ENCODE measurements at places on chromosomes 4 and X. TPM values are rescaled to one million over a fixed set of nuclear protein-coding genes. Genes with fewer than 3 reads are reported as not detected.

Gene GLRB
- total RNA-seq, result 1.1 TPM

Gene HSD17B13
- total RNA-seq, result 0.31 TPM

Gene MFAP3L
- total RNA-seq, result 33.8 TPM

Gene ANXA10
- 0.33 TPM for total RNA-seq

Gene SSX3
- not detected for total RNA-seq

Gene RHOH
- total RNA-seq, result not detected

Gene STBD1
- total RNA-seq, result 1.4 TPM

Gene CFP
- total RNA-seq, result 0.33 TPM

Gene MAGEB2
- total RNA-seq, result not detected

Gene KLHL4
- 0.34 TPM for total RNA-seq

Gene RHOXF2
- not detected for total RNA-seq

Gene SLC10A4
- total RNA-seq, result not detected

Gene UGT2B15
- total RNA-seq, result not detected

Gene TNIP3
- total RNA-seq, result not detected

Gene SORCS2
- 0.69 TPM for total RNA-seq

Gene SPANXN3
- not detected for total RNA-seq

Gene CITED1
- total RNA-seq, result 30.9 TPM

Gene DCHS2
- not detected for total RNA-seq

Gene MAGEA2B
- total RNA-seq, result not detected

Gene MSANTD1
- total RNA-seq, result 0.67 TPM

Gene NAT8L
- 0.67 TPM for total RNA-seq

Gene CWH43
- not detected for total RNA-seq

Gene CENPI
- total RNA-seq, result 22.2 TPM

Gene TMPRSS11B
- not detected for total RNA-seq

Gene GABRG1
- total RNA-seq, result not detected

Gene GYG2
- total RNA-seq, result 97.0 TPM

Gene TCEAL2
- not detected for total RNA-seq

Gene RTL9
- 0.15 TPM for total RNA-seq

Gene PDGFC
- 0.93 TPM for total RNA-seq

Gene POF1B
- total RNA-seq, result not detected

Gene GPM6B
- 180 TPM for total RNA-seq

Gene CT47B1
- total RNA-seq, result not detected

Gene SPATA4
- not detected for total RNA-seq

Gene HNRNPH2
- 62.2 TPM for total RNA-seq

Gene FHDC1
- total RNA-seq, result 11.6 TPM

Gene HPGD
- 23.0 TPM for total RNA-seq

Gene PABPC1L2B
- total RNA-seq, result not detected

Gene STOX2
- 7.3 TPM for total RNA-seq

Gene KIF4A
- 18.7 TPM for total RNA-seq

Gene MMRN1
- under 0.01 TPM for total RNA-seq

Gene ANKRD50
- 14.8 TPM for total RNA-seq

Gene GATA1
- not detected for total RNA-seq

Gene GPR143
- 186 TPM for total RNA-seq

Gene CNOT6L
- 26.5 TPM for total RNA-seq

Gene SSX1
- total RNA-seq, result under 0.01 TPM
